ENCODE measurements at places on chromosomes 13 and 19. TPM values are rescaled to one million over a fixed set of nuclear protein-coding genes. Genes with fewer than 3 reads are reported as not detected.

DNA sequence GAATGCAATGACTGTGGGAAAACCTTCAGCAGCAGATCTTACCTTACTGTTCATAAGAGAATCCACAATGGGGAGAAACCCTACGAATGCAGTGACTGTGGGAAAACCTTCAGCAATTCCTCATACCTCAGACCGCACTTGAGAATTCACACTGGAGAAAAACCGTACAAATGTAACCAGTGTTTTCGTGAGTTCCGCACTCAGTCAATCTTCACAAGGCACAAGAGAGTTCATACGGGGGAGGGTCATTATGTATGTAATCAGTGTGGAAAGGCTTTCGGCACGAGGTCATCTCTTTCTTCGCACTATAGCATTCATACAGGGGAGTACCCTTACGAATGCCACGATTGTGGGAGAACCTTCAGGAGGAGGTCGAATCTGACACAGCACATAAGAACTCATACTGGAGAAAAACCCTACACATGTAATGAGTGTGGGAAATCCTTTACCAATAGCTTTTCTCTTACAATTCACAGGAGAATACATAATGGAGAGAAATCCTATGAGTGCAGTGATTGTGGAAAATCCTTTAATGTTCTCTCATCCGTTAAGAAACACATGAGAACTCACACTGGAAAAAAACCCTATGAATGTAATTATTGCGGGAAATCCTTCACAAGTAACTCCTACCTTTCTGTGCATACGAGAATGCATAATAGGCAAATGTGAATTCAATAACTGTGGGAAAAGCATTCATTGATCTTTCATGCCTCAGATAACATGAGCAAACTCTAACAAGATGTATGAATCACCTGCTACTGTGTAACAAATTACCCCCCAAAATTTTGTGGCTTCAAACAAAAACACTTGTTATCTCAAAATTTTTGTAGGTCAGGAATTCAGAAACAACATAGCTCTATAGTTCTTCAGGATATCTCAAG is 13.8 kb downstream of the ZNF557 start:
- no peaks in the 10 kb centered on the region for H3K27me3 ChIP-seq
- H3K36me3 ChIP-seq = peaks cover 28% of the 10 kb centered on the region
- H3K4me3 ChIP-seq = no peak overlapping the region

The ZNF729 gene
- total RNA-seq = not detected

- no peaks in the 10 kb centered on the region for H3K4me1 ChIP-seq
- DNase-seq = no peak
- H3K4me3 ChIP-seq = no peak overlapping the region
- H3K36me3 ChIP-seq = no peaks in the 10 kb centered on the region
- H3K27me3 ChIP-seq = no peaks in the 10 kb centered on the region
Measured at GRCh38 chr19:46533621-46534081, 38.0 kb upstream of the PNMA8B start.

The KLK3 gene
- not detected for total RNA-seq

The RPL18 gene
- 2,054 TPM for total RNA-seq

Measured in fibroblast of lung (primary cell).